Endodermal cell (in vitro differentiated cells): ENCODE measurements at places on chromosomes 1 and 21.

DNA sequence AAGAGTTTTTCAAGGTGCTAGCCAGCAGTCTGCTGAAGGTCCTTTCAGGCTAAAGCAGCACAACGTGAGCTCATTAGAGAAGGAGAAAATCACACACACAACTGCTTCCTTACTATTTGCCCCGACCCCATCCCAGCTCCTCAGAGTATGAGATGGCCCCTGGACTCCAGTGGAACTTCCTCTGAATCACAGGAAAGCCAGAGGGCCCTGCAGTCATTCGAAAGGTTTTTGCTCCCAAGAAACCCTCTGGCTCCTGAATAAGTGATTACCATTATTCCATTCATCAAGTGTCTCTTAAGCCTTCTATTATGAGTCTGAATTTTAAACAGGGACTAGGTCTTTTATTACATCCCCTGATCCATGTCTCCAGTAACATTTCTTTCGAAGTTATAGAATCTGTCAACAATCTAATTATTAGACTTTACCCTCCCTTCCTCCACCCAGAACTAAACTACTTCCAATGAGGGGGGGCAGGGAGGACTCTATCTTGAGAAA lies 14.6 kb downstream of the SIPA1L2 start:
- DNase-seq = no peak

GRCh38 chr1:30744060-30744756 lies 13.4 kb downstream of the LAPTM5 start:
- DNase-seq = no peak

- DNase-seq = no peak
These were observed 1592.9 kb downstream of the MRPL39 start for GRCh38 chr21:24014381-24014780.

DNA sequence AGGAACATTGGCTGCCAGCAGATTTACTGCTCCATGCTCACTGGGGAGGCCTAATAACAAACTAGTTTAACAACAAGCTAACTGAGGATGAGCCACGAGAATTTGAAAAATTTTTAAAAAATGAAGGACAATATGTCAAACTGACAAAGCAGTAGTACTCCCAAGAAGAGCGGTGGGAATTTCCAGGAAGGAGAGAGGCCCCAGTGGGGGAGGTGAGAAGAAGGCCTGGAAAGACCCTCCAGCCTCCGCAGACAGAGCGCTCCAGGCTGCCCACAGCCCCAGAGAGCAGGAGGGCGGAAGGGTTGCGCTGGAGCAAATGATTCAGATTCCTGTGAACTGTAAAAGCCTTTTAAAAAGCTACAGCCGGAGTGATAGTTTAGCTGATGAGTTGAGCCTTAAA lies 78.5 kb downstream of the SIPA1L2 start:
- no peak for DNase-seq

DNA sequence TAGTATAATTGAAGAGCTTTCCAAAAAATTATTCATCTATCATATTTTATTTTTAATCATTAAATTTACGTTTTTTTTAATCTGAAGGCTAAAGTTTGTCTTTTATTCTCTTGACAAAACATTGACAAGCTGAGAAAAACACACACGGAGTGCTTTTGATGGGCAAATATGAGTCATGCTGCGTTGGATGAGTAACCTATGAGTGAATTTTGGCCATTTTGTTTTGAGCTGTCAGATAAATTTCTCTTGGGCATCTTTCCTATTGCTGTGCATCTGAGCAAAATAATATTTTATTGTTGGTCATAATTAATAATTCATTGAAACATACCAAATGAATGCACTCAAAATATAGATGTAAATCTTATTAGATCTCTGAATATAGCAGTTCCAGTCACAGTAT lies 1144.1 kb upstream of the ADGRL2 start:
- no peak for DNase-seq

- DNase-seq = peak; percentile 87
These were observed 2.4 kb upstream of the NFIA start for GRCh38 chr1:61079898-61080336.

- no peak for DNase-seq
These were observed 211.1 kb downstream of the MRPL39 start for GRCh38 chr21:25396135-25396711.
